ENCODE measurements at places on chromosomes 2 and 18.
A peak's percentile ranks its signal among the peaks of the same experiment; 100 is the strongest.

- no peak for DNase-seq
Observed at GRCh38 chr2:70659551-70659950, 105.9 kb upstream of the TGFA start.

DNA sequence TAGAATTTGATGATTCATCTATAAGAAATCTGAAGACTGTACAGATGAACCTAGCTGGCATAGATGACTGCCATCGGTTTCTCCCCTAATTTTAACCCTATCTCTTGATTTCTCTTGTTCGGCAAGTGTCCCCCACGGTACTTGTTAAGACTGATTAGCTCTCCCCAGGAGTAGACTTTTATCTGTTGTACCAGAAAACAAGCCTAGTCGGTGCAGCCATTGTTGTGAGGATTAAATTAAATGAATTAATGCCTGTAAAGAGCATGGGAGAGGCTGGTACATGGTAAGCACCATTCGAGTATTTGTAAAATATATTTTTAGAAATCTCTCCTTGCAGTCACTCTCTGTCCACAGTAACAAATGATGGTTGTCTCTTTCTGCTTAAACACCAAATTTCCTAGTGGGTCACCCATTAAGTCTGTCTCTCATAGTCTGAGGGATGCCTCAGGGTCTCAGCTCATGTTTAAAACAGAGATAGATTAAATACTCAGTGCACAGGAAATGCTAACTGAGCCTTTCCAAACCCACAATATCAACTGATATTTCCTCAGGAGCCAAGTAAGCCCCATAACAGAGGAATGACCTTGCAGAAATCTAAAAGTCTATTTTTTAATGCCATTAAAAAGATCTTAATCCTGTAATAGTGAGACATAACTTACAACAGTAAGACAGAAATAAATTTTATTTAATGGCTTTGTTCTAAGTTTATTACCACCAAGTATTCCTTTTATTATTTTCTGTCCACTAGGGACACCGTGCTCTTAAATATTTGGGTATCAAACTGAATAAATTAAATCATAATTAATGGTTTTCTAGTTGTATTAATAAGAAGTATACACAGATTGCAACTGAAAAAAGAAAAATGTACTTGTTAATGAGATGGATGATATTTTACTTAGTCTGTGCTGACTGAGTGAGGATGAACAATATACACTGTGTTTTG is 2.9 kb upstream of the B4GALT6 start:
- no peak for DNase-seq

- DNase-seq: no peak
Observed at GRCh38 chr2:181348107-181348837, 108.9 kb upstream of the ITGA4 start.

DNA sequence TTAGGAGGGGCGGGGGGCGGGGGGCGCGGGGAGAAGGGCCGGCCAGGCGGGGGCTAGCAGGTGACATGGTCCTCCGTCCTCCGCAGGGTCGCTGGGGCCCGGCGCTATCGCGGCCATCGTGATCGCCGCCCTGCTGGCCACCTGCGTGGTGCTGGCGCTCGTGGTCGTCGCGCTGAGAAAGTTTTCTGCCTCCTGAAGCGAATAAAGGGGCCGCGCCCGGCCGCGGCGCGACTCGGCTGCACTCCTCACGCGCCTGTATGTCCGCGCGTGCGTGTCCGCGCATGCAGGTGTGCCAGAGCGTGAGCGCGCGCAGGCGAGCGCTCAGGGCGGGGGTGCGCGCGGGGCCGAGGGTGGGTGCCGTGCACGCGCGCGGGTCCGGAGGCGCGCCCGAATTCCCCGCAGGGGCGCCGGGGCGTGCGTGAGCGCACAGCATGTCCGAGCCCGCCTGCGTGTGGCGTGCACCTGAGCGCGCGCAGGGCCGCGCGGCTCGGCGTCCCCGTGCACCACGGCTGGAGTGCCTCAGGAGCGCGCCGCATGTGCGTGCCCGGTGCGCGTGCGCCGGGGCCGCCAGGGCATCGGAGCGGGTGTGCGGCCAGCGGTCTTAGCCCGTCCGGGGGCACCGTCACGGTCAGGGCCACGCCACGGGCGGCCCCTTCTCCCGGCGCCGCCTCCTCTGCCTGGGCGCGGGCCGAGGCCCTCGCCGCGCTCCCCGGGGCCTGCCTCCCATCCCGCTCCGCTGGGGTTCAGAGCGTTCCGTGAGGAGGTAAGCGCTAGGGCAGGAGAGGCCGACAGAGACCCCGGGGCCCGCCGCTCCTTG is 6.3 kb downstream of the SNORC start:
- no peak for DNase-seq

GRCh38 chr18:9711361-9712129 is 3.4 kb downstream of the RAB31 start:
- no peak for DNase-seq

DNA sequence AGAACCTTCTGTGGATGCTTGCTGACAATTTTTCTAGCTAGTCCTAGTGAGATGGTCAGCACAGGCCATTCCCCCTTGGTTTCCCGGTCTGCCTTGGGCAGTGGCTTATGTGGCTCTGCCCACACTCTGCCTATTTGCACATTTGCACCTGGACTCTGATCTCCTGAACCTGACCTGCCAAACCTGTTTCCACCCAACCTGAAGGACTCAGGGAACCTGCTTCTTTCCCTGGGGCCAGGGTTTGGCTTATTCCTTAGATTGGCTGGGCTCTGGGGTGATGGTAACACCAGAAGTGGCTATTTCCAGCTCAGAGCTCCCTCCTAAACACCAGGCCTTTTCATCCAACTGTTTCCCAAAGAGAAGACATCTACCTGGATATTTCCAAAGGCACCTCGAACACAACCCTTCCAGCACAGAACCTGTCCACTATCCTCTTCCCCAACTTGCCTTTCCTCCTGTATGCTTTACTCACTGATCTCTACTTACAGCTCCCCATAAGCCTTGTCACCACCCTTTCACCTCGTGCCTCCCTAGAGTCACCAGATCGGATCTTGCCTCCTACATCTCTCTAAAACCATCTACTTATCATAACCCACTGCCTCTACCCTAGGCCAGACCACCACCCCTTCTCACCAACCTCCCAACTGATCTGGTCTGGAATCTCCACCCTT is 5.8 kb upstream of the MTA3 start:
- no peak for DNase-seq

DNA sequence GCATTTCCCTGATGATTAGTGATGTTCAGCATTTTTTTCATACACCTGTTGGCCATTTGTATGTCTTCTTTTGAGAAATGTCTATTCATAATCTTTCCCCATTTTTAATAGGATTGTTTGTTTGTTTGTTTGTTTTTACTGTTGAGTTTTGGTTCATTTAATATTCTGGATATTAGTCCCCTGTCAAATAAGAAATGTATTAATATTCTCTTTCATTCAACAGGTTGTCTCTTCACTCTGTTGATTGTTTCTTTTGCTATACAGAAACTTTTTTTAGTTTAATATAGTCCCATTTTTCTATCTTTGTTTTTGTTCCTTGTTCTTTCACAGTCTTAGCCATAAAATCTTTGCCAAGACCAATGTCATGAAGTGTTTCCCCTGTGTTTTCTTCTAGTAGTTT is 22.1 kb downstream of the ACVR1C start:
- no peak for DNase-seq

GRCh38 chr2:121884511-121884921 is 129.1 kb downstream of the TSN start:
- no peak for DNase-seq

DNA sequence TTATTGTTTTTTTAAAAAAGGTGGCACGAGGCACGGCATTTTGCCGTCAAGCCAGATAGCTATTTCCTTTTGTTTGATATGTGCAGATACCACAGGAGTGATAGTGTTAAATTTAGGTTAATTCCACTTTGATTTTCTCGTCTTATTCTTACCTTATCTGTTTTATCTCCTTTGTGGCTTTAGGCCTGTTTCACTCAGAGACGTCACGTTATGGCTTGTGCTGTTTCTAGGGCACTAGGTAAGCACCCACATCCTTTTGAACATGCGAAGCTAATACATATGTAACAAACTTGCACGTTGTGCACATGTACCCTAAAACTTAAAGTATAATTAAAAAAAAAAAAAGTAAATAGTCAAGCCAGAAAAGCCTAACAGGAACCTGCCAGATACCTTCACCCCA is 57.8 kb downstream of the C18orf63 start:
- no peak for DNase-seq

DNA sequence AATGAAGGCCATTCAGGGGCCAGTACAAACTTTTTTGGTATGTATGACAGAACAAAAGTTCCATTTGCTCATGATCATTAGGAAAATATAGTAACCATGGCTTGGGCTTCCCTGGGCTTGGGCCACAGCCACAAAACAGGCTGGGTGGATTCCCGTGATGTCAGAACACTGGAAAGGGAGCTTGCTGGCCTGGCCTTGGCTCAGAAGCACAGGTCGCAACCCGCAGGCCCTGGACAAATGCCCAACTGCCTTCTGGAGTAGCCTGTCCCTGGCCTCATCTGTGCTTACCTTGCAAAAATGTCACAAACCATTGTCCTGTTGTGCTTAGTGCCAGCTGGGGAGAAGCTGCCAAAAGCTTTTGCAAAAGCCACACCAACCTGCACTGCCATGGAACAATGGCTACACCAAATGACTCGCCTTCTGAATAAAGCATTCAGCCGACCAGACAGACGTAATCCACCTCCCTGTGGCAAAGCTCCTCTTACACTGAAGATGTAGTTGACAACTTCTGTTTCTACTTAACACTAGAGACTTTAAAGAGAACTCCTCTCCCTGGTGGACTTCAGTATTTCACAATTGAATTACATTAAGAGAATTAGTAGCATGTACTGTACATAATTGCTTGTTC is 125.5 kb downstream of the ANKRD44 start:
- DNase-seq: peak; percentile 56

DNA sequence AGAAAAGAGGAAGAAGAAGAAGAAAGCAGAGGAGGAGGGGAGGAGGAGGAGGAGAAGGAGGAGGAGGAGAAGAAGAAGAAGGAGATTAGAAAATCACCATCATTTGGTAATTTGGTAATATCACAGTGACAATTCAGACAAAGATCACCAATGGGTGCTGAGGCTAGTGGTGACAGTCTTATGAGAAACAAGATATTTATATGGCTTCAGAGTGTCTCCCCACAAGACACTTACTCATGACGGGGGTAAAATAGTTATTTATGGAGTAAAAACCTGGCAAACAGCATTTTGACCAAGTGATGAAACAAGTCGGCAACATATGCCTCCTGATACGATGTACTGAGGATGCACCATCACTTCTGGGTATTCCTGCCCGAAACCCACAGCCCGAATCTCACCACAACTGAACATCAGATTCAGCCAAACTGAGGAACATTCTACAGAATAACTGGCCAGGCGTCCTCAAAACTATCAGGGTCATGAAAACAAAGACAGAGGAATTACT is 4.9 kb downstream of the ASPRV1 start:
- DNase-seq: no peak

- DNase-seq: no peak
Observed at GRCh38 chr2:144241801-144242200, 278.1 kb downstream of the ZEB2 start.

DNA sequence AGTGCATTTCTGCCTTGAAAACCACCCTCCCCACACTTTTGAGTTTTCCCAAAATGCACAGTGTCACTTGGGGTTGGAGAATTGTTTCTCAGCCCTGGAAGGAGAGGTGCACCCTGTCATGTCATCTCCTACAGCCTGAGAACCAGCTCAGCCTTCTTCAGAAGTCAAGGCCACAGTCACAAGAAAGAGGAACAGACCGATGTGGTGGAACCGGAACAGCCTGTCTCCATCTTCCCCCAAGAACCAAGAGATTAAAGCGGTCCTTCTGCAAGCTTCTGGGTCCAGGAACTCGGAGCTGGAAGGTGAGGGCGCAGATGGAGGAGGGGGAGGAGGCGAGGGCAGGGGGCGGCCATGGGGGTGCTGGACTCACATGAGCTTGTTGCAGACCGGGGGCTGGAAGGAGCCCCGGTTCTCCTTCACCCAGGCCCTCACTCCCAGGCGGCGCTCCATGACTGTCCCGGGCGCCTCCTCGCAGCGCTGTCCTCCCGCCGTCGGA is 248 bp downstream of the HAAO start:
- DNase-seq: no peak

DNA sequence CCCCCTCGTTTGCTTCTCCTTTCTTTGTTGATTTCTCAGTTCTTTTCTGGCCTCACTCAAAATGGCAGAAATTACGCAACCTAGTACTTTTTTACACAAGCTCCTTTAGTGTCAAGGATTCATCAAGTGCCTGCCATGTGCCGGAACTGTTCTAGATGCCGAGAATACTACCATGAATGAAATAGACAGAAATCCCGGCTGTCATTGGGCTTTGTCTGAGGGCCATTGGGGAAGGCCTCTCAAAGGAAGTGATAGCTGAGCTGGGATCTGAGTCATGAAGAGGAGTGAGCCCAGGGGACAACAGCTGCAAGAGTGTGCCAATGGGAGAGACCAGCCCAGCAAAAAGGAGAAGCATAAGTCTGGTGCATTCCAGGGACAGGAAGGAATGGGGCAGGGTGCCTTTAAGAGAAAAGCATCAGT is 34.3 kb upstream of the PPP1CB start:
- peak; percentile 91 for DNase-seq

- peak; percentile 51 for DNase-seq
Observed at GRCh38 chr2:145845207-145845894, 1325.4 kb upstream of the ZEB2 start.

GRCh38 chr18:1020731-1021344 is 116.2 kb downstream of the ADCYAP1 start:
- DNase-seq: no peak

DNA sequence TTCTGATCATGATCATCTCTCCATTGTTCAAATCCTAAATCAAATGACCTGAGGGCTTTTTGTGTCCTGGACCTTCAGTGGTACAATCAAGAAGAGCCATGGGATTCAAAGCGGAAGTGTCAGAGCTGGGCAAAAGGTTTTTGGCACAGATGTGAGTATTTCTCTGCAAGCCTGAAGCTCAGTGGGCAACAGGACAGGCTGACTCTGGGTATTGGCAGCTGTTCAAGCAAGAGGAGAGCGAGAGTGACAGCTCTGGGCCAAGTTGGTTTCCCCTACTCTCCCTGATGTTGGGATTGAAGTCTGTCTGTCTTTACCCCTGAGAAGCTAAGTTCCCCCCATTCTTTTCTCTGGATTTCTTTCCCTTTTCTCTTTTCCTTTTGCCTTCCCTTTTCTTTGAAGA is 33.3 kb downstream of the DSEL start:
- no peak for DNase-seq

DNA sequence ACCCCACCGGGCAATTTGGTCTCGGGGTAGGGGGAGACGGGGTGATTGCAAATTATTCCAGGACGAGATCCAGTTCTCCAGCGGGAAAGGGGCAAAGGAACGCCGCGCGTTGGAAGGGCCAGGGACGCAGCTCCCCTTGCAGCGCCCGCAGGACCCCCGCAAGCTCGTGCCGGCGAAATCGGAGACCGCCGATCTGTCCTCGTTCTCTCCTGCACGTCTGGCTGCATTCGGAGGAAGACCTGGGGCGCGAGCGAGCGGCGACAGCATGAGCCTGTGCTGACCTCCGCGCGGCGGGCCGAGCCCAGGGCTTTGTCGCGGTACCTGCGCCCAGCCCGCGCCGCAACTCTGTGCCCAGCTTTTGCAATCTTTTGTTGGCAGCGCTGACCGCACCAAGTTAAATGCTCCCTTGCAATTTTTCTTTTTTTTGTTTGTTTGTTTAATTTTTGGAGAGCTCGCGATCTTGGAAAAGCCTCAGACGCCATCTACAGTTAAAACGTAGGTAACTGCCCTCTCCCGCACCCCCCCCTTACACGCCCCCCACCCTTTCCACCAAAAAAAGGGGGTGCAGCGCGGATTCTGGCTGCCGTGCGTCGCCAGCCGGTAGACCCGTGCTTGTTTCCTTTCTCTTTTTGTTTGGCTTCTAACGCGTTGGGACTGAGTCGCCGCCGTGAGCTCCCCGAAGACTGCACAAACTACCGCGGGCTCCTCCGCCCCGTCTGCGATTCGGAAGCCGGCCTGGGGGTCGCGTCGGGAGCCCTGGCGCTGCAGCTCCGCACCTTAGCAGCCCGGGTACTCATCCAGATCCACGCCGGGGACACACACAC is 667 bp downstream of the TRIB2 start:
- DNase-seq: peak; percentile 72
